ENCODE measurements at places on chromosomes 7 and 10.

- no peak for DNase-seq
Observed at GRCh38 chr7:25382869-25383268, 154.6 kb upstream of the NPVF start.

DNA sequence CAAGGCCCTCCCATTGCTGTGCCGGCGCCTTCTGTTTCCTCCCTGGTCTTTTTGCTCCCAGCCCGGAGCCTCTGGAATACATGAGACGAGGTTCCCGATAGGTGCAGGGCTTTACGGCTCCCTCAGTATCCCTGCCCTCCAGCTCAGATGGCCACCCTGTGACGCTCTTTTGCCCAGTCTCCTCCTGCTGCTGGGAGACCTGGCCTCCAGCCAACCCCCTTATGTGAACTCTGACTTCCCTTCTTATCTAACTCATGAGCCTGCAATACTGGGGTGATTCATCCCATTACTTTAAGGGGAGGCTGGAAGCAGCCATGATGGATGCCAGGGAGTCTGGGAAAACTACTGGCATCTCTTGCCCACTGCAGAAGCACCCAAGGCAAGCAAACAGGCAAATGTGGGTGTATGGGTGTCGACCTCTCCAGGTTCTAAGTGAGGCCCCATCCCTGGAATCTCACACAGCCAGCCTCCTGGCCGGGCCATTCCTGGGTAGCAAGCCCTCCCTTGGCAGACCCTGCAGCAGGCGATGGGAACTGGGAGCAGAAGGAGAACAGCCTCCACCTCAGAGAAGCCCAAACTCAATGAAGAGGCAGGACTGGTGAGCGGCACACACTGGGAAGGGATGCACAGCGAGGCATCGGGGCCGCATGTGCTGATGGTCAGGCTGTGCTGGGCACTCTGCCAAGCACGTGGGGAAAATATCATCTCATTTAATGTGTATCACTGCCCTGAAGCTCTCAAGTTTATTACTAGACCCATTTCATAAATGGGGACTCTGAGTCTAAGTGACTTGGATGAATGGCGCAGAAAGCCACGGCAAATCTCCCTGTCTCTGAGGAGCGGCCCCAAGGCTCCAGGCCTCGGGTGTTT lies 97.5 kb downstream of the FAM53B start:
- no peak for DNase-seq

DNA sequence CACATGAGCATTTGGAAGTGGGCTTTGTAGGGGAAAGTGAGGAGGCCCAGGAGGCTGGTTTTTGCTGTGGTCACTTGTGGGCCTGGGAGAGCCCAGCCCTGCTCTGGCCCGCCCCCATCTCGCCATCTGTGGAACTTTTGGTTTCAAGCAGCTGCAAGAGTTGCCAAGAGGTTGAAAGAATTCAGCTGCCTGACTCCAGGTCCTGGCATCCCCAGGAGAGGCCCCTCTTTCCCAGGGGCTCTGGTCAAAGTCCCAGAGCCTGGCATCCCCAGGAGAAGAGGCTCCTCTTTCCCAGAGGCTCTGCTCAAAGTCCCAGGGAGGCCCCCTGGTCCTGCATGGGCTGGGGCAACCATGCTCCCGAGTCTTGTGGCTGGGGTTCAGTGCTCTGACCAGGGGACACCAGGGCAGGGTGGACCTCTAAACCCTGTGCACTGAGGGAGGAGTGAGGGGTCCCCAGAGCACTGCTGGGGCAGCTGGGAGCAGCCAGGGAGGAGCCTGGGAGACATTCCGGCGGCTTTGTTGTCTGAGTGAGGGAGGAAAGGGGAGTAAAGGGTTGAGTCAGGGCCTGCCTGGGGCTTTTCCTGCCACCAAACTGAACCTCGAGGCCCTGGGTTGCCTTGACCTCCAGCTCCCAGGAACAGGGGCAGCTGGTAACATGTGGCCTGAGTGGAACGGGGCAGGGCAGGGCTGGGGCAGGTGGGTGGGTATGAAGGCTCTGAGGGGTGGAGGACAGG lies 27.7 kb upstream of the CSGALNACT2 start:
- no peak for DNase-seq

DNA sequence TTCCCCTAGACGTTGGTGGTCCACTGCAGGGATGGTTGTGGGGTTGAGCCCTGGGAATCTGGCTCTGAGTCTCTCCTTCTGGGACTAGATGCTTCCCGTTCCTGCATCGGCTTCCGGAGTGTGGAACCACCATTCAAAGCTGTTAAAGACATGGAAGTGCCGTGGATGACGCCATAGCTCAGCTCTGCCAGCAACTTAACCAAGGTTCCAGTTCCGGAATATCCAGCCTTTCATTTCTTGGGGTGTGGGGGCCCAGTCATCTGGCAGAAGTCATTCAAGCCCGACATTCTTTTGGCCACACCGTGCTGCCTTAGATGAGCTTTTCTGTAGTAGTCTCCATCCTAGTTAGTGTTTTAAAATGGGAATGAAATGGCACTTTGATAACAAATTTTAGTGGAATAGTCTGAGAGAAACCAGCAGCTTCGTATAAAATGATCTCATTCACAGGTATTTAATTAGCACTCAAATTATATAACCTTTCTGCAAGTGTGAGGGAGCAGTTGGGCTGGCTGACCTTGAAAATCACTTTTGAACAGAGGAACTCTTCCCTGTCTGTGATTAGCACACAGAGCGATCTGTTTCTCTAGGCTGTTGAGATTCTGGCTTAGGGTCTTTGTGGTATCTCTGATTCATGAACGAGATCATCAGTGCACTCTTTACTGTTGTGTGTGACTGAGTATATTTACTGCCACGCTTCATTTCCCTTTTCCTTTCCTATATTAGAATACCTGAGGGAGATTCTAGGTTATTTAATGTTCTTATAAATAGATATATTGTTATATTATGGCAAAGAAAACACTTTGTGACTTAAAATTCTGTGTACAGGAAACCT lies 19.9 kb downstream of the LMTK2 start:
- DNase-seq = no peak

DNA sequence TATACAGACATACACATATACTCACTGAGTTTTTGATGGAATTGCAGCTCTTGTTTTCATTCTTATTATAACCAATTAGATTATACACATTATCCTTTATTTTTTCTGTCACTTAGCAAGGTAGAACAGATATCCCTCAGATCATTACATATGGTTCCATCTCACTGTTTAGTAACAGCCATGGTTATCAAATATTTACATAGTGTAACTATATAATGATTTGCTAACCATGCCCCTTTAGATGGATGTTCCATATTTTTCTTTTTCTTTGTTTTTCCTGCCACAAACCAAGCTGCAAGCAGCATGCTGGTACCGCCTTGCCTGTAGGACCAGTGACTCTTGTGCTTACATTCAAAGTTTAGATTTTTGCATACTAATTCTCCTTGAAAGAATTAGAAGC lies 163.4 kb upstream of the NFE2L3 start:
- no peak for DNase-seq

DNA sequence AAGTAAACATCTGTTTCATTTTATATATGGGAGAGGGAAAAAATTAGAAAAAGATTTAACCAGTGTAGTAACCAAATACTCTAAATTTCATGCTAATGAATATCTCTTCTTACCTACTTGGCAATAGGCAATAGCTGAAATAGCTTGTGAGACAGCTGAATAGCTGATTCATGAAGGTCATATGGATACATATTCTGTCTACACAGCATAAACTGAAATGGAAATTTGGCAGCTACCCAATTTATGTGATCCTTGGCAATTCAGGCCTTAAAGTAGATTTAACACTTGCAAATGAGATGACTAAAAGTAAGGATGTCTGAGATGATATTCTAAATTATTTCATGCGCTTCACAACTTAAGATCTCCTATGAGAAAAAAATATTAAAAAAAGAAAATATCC lies 261.2 kb upstream of the SEMA3A start:
- no peak for DNase-seq

DNA sequence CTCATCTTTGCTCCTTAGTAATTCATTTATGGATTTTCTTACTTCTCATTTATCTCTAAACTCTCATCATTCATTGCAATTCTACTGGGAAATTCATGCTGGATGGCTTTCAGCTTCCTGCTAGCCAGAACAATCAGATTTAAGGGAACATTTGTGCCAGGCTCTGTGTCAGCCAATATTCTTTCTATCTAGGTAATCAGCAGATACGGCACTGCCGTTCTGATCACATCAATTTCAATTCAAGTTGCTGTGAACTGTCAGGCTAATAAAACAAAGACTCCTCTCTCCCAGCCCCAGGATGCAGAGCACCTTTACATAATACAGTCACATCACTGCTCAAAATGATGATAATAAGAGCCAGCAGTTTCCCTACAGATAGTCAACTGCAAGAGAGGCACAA lies 468.3 kb downstream of the SORCS1 start:
- no peak for DNase-seq

GRCh38 chr10:33681595-33681994 lies 347.1 kb upstream of the NRP1 start:
- no peak for DNase-seq

DNA sequence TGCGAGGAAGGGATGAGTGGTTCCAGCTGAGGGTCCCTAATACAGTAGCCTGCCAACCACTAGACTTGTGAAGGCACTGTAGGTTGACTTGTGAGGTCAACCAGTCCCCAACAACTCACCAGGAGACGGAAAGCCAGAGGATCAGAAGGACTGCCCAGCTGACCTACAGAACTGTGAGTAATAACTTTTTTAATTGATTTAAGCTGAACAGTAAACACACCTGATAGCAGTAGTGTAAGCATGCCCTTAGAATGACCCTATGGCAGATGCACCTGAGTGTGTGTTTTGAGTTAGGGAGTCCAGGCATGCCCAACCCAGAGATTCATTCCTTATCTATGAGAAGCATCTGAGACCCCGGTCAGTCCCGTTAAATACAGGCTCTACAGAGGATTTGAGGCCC lies 14.1 kb downstream of the PRLHR start:
- no peak for DNase-seq

GRCh38 chr7:131354390-131354789 lies 26.7 kb downstream of the MKLN1 start:
- no peak for DNase-seq

DNA sequence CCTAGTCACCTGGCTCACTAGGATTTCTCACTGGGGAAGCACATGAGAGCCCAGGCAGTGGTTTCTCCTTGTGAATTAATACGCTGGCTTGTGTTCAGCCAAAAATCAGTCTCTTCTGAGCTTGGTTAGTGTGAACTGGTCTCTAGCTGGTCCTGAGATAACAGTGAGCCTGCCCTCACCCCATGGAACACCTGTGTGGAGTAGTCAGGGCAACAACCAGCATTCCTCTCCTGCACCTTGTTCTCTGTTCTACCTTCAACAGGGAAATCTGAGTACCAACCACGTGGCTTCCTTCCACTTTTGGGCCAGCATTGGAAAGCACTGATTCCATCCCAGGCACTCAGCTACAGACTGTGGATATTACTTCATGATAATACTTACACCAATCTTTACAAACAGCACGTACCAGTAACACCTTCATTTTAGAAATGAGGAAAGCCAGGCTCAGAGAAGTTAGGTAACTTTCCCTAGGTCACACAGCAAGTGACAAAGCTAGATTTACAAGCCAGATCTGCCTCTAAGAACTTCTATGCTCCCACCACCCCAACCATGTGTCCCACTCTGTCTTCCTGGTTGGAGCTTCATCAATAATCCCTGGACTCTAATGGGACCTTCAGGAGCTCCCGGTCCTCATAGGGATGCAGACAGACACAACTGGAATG lies 106.6 kb downstream of the GRID1 start:
- no peak for DNase-seq

- DNase-seq = no peak
Observed at GRCh38 chr7:51335057-51335456, 18.4 kb upstream of the COBL start.

GRCh38 chr7:80721883-80722615 lies 83.6 kb downstream of the CD36 start:
- no peak for DNase-seq

DNA sequence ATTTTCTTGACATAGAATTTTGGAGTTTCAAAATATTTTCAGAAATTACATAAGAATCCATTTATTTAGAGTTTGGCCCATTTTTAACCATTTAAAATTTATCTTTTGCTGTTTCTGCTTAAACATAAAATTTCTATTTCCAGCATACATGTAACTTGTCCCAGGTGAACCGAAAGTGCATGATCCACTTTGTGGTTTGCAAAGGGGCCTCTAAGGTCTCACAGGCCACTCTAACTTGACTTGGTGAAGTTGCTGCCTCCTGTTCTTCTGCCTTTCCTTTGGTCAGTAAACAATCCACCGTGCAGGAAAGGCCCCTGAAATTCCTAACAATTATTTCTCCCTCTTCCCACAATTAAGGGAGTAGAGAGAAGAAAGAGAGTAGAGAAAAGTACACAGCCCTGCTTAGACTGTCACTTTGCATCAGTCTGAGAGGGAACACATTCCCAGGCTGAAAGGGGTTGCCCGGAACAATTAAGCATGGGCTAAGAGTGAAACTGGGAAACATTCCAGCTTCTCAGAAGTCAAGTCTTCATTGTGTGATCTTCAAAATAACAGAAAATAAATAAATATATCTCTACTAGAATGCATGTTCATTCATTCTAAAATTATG lies 79.5 kb upstream of the SEMA3A start:
- no peak for DNase-seq

DNA sequence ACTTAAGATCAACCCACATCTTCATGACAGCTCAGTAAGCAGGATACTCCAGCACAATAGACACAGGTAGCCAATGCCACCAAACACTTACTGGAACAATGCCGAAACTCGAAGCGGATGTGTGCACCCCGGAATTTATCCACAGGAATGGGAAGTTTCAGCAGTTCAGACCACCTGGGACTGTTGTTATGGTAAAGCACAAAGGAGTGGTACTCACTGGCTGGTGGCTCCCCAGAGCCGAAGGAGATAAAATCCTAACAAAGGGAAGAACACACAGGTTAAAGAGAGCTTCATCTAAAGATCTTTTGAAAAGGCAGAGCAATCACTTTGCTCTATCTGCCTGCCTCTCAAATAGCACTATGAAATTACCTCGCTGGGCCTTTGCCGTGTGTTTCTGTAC lies 305.9 kb downstream of the DOCK4 start:
- no peak for DNase-seq

- no peak for DNase-seq
Observed at GRCh38 chr7:63008366-63008765, 990.3 kb upstream of the ZNF722 start.

- DNase-seq = no peak
Observed at GRCh38 chr7:158885624-158886023, 29.3 kb downstream of the DYNC2I1 start.

DNA sequence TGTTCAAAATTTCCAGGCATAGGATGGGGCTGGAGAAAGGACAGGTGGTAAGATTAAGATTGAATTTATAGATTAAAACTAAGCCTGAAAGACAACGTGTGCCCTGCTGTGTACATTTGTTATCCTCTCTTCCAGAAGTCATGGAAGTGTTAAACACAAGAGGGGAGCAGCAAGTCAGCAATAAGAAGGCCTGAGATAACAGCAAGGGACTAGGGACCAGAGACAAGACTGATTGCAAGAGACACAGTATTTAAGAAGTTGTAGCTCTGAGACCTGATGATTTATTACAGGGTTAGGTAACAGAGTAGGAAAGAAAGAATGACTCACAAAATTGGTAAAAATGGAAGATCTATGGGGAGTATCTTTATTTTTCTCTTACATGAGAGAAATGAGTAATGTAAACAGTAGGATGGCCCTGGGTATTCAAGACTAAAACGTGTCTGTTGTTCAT lies 55.7 kb upstream of the COL1A2 start:
- DNase-seq = no peak

Measured in stimulated activated CD8-positive, alpha-beta memory T cell treated with anti-CD3 and anti-CD28 coated beads, Interleukin-7, amount 100 ng/mL, for 1 hour (primary cell).